ENCODE measurements at places on chromosomes 7 and 10. TPM values are rescaled to one million over a fixed set of nuclear protein-coding genes. Genes with fewer than 3 reads are reported as not detected.
A peak's percentile ranks its signal among the peaks of the same experiment; 100 is the strongest.

DNA sequence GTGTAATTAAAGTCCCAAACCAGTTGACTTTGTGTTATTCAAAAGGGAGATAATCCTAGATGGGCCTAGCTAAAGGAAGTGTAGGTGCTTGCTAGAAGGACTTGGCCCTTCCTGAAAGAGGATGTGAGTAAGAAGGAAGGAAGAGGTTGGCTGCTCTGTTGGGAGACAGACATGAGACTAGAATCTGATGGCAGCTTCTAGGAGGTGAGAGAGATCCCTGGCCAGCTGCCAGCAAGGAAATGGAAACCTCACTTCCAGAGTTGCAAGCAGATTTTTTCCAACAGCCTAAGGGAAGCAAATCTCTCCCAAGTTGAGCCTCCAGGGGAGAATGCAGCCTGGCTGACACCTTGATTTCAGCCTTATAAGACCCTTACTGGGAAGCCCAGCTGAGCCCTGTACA is 368.4 kb upstream of the ZMIZ1 start:
- DNase-seq = peak; percentile 30

GRCh38 chr7:150806454-150806853 is 5.9 kb downstream of the TMEM176A start:
- DNase-seq = no peak

- DNase-seq = no peak
Measured at GRCh38 chr7:84949501-84949900, 237.4 kb downstream of the SEMA3D start.

Gene DYNC1I1
- total RNA-seq = 6.9 TPM

Gene CYP2W1
- total RNA-seq = not detected
